Naive B cell (primary cell): ENCODE measurements at places on chromosomes 12 and 14.

GRCh38 chr12:39442831-39443080 is 164 bp downstream of the KIF21A start:
- peaks cover 40% of the 10 kb centered on the region for H3K27me3 ChIP-seq
- no peak overlapping the region for H3K27ac ChIP-seq
- peaks cover 13% of the 10 kb centered on the region for H3K4me1 ChIP-seq
- no peaks in the 10 kb centered on the region for H3K36me3 ChIP-seq

- no peak overlapping the region for H3K27ac ChIP-seq
- no peaks in the 10 kb centered on the region for H3K27me3 ChIP-seq
- no peaks in the 10 kb centered on the region for H3K36me3 ChIP-seq
- no peak for DNase-seq
- H3K4me1 ChIP-seq = no peaks in the 10 kb centered on the region
- no peak overlapping the region for H3K4me3 ChIP-seq
Measured at GRCh38 chr12:82818271-82819035, 131.7 kb downstream of the TMTC2 start.

GRCh38 chr12:47731723-47732122 is 6.4 kb upstream of the ENDOU start:
- DNase-seq = no peak
- H3K36me3 ChIP-seq = no peaks in the 10 kb centered on the region
- H3K27me3 ChIP-seq = no peaks in the 10 kb centered on the region
- H3K27ac ChIP-seq = no peak overlapping the region
- no peaks in the 10 kb centered on the region for H3K4me1 ChIP-seq
- no peak overlapping the region for H3K4me3 ChIP-seq

DNA sequence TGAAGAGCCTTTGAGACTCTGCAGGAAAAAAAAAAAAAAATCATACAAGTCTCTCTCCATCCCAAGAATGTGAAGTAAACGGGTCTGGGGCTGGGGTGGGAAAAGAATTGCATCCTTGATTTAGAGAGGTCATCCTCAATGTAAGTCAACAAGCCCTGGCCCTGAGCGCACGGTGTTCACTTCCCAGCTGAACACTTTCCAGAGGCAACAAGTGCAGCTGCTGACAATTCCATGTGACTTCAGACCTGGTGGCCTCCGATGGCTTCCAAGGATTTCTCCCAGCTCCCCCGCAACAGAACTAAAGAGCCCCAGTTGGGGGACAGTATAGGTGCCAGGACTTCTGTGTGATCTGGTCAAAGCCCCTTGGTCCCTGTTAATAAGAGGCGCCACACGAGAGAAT is 2.4 kb downstream of the RILPL1 start:
- peaks cover 12% of the 10 kb centered on the region for H3K4me1 ChIP-seq
- H3K4me3 ChIP-seq = peak overlapping the region; percentile 40
- DNase-seq = no peak
- peaks cover 5% of the 10 kb centered on the region for H3K27me3 ChIP-seq
- peaks cover 5% of the 10 kb centered on the region for H3K36me3 ChIP-seq

DNA sequence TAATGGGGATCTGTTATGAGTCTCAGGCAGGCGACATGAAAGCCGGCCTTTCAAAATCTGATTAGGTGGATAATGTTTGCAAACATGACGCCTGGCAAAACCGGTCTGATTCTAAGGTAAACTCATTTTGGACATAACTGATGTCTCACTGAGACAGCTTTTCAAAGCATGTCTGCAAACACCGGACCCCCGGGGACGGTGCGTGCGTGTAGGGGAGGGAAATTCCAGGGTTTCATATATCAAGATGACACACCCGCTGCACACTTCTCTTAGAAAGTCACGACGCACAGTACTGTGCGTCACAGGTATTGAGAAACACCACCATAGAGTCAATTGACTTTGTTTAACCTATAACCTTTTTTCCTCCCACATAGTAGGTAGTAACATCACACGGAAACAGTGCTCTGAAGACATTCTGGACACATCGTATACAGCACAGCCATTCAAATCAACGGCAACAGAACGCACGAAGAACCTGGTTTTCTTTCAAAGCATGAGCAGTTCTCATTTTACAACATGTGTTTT is 43.9 kb upstream of the TESC start:
- DNase-seq = no peak
- no peak overlapping the region for H3K4me3 ChIP-seq
- no peaks in the 10 kb centered on the region for H3K27me3 ChIP-seq
- H3K4me1 ChIP-seq = peaks cover 4% of the 10 kb centered on the region
- peaks cover 4% of the 10 kb centered on the region for H3K36me3 ChIP-seq
- H3K27ac ChIP-seq = peak overlapping the region; percentile 21

GRCh38 chr12:90036637-90037036 is 328.0 kb upstream of the ATP2B1 start:
- no peak for DNase-seq
- H3K4me1 ChIP-seq = no peaks in the 10 kb centered on the region
- H3K27me3 ChIP-seq = no peaks in the 10 kb centered on the region

- peak overlapping the region; percentile 94 for H3K27ac ChIP-seq
- peak overlapping the region; percentile 100 for H3K4me3 ChIP-seq
- H3K27me3 ChIP-seq = no peaks in the 10 kb centered on the region
Measured at GRCh38 chr12:56105609-56105902, 1.2 kb downstream of the PA2G4 start.

DNA sequence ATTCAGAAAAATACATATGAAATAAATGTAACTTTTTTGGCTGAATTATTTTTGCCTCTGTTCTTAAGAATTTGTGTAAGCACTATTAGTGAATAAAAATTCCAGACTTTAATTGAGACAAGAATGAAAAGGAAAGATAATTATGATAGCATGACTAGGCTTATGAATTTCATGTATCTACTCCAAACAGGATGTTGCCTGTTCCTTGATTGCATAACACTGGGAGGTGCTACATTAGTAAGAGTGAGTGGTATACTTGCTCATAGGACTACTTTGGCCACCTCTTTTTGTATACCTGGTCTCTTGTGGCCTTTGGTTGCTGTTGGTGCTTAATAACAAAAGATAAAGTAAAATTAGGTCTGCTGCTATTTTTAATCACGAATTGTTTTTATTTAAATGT is 112.8 kb downstream of the NAV3 start:
- H3K27ac ChIP-seq = no peak overlapping the region
- no peaks in the 10 kb centered on the region for H3K36me3 ChIP-seq
- no peak for DNase-seq
- H3K27me3 ChIP-seq = no peaks in the 10 kb centered on the region

DNA sequence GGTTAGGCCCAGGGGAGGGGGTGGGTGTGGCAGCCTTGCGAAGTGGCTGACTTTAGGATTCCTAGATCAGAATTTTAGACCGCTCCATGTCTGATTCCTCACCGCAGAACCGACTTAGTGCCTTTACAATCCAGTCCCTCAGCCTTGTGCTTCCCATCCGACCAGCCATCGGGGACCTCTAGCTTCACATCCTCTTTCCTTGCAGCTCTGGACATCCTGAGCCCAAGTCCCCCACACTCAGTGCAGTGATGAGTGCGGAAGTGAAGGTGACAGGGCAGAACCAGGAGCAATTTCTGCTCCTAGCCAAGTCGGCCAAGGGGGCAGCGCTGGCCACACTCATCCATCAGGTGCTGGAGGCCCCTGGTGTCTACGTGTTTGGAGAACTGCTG is 557 bp downstream of the COPS7A start:
- H3K4me1 ChIP-seq = peaks cover 21% of the 10 kb centered on the region
- peak; percentile 44 for DNase-seq
- peak overlapping the region; percentile 91 for H3K4me3 ChIP-seq
- H3K27ac ChIP-seq = peak overlapping the region; percentile 99
- no peaks in the 10 kb centered on the region for H3K36me3 ChIP-seq

GRCh38 chr12:127779301-127780045 is 487.5 kb upstream of the TMEM132C start:
- no peak for DNase-seq
- no peaks in the 10 kb centered on the region for H3K4me1 ChIP-seq
- no peak overlapping the region for H3K27ac ChIP-seq
- H3K4me3 ChIP-seq = no peak overlapping the region

DNA sequence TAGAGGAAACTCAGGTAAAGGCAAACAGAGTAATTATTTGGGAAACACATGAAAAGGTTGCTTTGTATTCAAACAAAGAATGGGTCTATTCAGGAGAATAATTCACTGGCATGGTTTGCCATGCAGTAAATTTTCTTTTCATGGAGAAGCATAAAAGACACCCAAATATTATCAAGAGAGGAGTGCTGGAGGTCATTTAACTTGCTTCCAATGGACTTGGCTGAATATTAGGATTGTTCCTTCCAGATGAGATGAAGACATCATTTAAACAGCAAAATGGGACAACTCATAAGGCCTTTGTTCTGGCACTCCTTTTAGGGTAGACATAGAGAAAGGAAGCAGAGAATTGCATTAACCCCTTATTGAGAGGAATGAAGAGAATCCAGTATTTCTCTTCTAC is 38.7 kb downstream of the WIF1 start:
- peaks cover 26% of the 10 kb centered on the region for H3K27me3 ChIP-seq
- H3K27ac ChIP-seq = no peak overlapping the region
- H3K4me1 ChIP-seq = no peaks in the 10 kb centered on the region
- no peaks in the 10 kb centered on the region for H3K36me3 ChIP-seq
- DNase-seq = no peak

GRCh38 chr12:117068492-117068891 is 30.7 kb downstream of the TESC start:
- H3K27me3 ChIP-seq = no peaks in the 10 kb centered on the region
- peaks cover 3% of the 10 kb centered on the region for H3K4me1 ChIP-seq
- H3K4me3 ChIP-seq = no peak overlapping the region
- no peaks in the 10 kb centered on the region for H3K36me3 ChIP-seq
- H3K27ac ChIP-seq = no peak overlapping the region

DNA sequence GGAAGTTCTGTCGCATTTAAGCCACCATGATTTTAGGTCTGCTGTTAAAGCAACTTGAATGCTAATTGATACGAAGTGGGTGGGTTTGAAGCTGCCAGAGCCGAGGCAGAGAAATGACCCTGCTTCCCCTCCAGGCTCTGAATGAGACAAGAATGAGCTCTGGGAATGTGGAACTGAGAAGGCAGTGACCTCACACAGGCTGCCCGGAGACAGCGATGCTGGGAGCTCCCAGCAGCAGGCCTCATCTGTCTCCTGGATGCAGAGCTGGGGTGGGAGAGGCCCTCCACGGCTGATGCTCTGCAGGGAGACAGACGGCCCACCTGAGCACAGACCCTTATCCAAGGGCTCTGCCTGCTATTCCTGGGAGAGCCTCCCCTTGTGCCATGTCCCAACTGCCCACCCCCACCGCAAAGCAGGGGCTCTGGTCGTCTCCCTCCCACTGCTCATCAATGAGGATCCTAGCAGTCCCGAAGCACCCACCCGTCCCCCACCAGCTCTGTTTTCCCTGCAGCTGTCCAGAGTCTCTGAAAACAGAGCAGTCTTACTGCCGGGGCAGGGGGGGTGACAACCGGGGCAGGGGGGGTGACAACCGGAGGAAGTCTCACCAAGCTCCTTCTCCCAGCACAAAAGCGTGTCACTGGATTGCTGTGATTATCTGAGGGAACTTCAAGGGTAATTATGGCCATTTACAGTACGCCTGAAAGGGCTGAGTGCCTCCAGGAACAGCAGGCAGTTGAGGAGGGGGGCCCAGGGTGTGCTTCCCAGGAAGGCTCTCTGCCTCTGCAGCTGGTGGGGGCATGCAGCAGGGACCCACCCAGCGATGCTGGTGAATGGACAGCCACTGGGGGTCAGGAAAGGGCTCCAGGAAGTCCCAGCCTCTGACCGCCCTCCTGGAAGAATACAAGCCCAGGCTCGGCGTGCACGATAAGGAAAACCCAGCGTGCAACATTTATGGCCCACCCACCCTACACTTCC is 67.8 kb downstream of the CHGA start:
- peaks cover 8% of the 10 kb centered on the region for H3K36me3 ChIP-seq
- no peak overlapping the region for H3K4me3 ChIP-seq
- DNase-seq = no peak
- H3K4me1 ChIP-seq = no peaks in the 10 kb centered on the region
- H3K27ac ChIP-seq = peak overlapping the region; percentile 70

GRCh38 chr12:100273782-100274181 is 6.8 kb downstream of the SCYL2 start:
- no peak for DNase-seq
- H3K27ac ChIP-seq = no peak overlapping the region
- no peaks in the 10 kb centered on the region for H3K36me3 ChIP-seq
- peaks cover 25% of the 10 kb centered on the region for H3K4me1 ChIP-seq
- H3K27me3 ChIP-seq = no peaks in the 10 kb centered on the region

DNA sequence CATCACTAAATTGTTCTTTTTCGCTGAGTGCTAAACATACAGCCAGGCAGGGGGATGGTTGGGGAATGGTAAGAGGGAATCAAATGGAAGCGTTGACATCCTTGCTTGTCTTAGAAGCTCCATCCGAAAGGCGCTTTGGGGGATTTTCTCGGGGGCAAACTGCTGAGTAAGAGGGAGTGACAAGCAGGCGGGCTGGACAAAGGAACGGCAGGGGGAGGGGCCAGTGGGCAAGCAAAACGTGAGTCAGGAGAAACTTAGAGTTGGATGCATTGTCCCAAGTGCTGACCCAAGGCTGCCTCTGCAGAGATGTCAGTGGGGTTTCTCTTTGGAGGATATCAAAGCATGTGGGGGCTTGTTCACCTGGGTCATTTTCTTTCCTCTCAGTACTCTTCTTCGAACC is 480.5 kb downstream of the VRK1 start:
- no peak for DNase-seq
- no peaks in the 10 kb centered on the region for H3K4me1 ChIP-seq
- H3K36me3 ChIP-seq = no peaks in the 10 kb centered on the region
- H3K27me3 ChIP-seq = peaks cover 24% of the 10 kb centered on the region
- H3K27ac ChIP-seq = no peak overlapping the region

DNA sequence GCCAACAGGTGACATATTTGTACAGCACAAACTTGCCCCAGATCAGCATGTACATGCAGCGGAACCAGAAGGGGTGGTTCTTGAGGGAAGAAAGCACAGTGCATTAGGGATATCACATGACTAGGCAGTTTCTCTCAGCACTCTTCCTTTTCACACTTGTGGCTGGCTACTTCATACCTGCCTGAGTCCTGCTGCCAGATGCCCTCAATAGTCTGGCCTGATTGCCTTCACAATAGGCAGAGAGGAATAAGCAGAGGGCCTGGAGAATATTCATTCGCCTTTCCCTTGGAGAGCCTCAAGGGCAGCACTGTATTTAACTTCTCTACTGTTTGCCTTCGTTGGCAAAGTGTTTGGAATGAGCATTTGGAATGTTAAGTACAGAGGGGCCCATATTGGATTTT is 7.9 kb downstream of the EMG1 start:
- no peak overlapping the region for H3K4me3 ChIP-seq
- H3K36me3 ChIP-seq = peaks cover 6% of the 10 kb centered on the region
- no peaks in the 10 kb centered on the region for H3K27me3 ChIP-seq
- H3K27ac ChIP-seq = no peak overlapping the region
- peaks cover 3% of the 10 kb centered on the region for H3K4me1 ChIP-seq
- DNase-seq = no peak

DNA sequence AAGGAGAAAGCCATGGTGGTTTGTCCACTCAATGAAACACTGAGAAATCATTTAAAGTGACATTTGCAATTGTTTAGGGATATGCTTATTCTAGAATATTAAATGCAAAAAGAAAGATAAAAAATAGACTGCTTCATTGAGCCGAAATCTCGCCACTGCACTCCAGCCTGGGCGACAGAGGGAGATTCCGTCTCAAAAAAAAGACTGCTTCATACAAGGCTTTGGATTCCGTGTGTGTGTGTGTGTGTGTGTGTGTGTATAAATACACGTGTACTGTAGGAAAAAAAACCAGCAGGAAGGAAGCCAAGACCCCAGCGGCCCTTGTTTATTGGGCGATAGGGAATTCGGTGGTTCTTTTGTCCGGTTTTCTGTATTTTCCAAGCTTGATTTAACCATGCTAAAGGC is 3.2 kb upstream of the ZNF839 start:
- peak overlapping the region; percentile 99 for H3K27ac ChIP-seq
- no peak for DNase-seq
- H3K4me1 ChIP-seq = peaks cover 35% of the 10 kb centered on the region
